Right ventricle myocardium inferior (tissue), 1 donor: ENCODE measurements at places on chromosomes 13 and 19.

DNA sequence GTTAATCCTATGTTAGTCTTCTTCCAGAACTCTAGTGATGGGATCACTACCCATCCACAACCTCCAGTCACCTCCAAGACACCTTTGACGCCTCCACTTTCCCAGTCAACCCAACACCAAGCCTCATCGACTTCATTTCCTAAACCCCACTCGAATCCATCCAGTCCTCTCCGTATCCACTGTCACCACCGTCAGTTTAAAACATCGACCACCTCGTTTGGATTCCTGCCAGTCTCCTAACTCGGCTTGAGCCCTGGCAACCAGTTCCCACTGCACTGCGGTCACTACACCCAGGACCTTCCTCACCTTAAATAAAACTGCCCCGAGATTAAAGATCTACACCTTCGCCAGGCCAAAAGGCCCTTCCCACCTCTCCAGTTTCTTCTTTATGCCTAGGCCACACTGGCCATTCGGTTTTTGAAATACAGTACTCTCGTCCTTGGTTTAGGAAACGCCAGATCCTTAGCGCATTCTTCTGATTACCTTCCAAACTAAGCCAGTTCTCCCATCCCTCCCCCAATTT is 1.2 kb downstream of the MTIF3 start:
- DNase-seq: no peak

- DNase-seq: no peak
Observed at GRCh38 chr19:55454787-55455243, 6.6 kb downstream of the ISOC2 start.

GRCh38 chr13:35554972-35555623 is 78.6 kb upstream of the MAB21L1 start:
- no peak for DNase-seq

DNA sequence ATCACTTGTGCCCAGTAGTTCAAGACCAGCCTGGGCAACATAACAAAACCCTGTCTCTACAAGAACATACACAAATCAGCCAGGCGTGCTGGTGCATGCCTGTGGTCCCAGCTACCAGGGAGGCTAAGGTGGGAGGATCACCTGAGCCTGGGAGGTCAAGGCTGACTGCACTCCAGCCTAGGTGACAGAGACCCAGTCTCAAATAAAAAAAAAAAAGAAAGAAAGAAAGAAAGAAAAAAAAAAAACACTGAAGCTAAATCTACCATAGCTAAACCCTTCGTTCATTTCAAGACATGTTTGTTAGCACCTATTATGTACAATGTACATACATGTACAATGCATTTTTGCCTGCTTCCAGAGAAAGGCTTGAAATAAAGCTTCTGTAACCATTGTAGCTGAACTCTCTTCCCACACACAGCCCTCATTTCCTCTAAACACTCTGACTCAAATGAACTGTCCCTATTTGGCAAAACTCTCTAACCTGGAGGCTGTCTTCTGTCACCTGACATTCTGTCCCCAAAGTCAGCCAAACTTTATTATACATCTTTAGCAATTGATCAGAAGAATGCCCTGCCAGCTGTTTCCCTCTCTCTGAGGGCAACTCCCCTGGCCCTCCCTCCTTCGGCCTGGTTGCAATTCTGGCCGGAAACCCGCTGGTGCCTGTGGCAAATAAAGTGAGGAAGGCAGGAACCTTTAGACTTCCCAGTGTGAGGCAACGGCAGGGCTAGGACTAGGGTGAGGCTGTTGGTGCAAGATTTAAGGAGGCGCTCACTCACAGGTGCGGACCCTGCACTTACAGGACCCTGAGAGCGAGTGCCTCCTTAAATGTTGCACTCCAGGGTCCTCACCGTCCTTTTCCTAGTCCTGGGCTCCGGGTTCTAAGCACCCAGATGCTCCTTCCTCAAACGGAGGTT is 1.8 kb downstream of the ETHE1 start:
- DNase-seq: peak; percentile 76

DNA sequence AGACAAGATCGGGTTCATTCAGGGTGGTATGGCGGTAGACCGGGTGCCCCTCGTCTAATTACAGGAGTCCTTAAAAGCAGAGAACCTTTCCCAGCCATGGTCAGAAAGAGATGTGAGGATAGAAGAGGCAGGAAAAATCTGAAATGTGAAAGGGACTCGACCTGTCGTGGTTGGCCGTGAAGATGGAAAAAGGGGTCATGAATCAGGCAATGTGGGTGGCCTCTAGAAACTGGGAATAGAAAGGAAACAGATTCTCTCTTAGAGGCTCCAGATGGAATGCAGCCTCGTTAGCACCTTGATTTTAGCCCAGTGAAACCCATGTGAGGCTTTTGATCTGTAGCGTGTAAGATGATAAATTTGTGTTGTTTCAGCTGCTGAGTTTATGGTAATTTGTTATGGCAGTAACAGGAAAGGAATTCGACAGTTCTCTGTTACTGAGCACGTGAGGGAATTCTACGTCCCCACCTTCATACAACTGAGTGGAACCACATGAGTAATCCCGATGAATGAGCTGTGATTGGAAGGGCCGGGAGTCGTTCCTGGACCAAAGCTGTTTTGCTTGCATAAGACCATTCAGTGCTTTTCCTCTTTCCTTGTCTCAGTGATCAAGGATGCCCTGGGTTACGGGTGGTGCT is 11.0 kb upstream of the CA11 start:
- no peak for DNase-seq

DNA sequence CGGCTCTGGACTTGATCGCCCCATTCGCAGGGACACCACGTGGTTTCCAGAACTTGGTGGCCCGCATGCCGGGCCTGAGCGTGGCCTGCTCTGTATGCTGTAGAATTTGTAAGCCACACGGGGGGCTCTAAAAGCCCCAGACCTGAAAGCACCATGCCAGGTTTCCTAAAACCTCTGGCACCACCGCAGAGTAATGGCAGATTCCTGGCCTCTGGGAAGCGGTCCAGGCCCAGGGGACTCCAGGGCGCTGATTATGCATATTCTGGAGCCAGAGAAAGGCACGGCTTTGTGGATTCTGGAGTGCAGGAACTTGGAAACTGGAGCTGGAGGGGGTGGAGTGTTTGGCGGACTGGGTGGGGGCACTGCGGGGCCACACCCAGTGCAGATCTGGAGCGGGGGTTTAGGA is 3.7 kb downstream of the FTL start:
- DNase-seq: no peak

GRCh38 chr19:38373907-38374331 is 452 bp upstream of the PSMD8 start:
- DNase-seq: no peak

DNA sequence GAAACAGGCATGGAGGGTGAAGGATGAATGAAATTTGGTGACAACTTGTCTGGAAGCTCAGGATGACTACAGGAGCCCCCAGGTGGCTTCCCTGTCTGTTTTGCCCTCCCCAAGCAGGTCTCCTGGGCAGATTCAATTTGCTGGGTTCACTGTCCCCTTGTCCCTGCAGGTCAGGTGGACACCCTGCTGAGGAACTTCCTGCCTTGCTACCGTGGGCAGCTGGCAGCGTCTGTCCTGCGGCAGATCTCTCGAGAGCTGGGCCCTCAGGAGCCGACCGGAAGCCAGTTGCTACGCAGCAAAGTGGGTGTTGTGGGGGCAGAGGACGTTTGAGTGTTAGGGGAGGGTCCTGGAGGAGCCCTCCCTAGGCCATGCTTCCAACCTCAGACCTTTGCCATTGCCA is 19.1 kb downstream of the PGLS start:
- DNase-seq: no peak

DNA sequence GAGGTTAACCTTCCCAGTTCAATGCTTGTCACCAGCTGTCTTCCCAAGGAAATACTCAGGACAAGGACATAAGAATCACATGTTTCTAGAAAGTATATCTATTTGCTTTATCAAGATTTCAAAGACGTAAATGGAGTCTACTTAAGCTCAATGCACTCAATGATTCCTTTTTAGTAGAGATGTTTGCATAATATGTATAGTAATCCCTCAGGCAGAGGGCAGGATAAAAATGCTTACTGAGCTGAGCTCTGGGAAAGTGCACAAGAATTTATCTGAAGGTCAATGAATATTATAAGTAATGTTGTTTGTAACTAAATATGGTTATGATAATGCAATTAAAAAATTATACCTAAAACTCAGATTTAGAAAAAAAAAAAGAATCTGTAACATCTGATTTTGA is 1309.4 kb upstream of the SLC10A2 start:
- no peak for DNase-seq

DNA sequence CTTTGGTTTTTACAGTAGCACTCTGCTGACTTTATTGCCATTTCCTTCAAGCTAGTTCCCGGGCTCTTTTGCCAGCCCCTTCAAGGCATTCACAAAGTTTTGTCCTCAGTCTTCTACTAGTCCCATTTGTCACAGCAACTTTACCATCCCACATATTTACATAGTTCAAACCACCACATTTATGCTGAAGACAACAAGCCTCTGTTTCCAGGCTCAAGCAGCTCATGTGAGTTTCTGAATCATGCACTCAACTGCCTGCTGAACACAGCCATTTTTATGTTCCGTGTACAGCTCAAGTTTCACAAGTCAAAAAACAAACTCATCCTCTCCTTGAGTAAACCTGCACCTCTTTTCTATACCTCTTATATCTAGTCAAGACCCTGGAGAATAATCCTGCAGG is 977.0 kb upstream of the SLC10A2 start:
- DNase-seq: no peak

DNA sequence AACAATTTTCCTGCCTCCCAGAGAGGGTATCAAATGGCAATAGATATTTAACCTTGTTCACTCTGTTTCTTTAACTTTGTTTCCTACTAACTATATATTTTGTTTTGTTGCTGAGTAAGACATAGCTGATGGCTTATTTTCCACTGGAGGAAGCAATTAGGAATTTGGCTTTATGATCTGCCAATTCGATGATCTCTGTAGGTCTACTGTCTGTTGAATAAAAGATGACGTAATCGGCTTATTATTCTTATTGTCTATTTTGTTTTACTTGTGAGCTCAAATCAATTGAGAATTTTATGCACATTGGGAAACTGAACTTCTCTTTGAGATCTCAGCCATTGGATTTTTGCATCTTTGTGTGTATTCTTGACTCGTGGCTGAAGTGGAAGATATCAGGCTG is 862.6 kb downstream of the EFNB2 start:
- no peak for DNase-seq

DNA sequence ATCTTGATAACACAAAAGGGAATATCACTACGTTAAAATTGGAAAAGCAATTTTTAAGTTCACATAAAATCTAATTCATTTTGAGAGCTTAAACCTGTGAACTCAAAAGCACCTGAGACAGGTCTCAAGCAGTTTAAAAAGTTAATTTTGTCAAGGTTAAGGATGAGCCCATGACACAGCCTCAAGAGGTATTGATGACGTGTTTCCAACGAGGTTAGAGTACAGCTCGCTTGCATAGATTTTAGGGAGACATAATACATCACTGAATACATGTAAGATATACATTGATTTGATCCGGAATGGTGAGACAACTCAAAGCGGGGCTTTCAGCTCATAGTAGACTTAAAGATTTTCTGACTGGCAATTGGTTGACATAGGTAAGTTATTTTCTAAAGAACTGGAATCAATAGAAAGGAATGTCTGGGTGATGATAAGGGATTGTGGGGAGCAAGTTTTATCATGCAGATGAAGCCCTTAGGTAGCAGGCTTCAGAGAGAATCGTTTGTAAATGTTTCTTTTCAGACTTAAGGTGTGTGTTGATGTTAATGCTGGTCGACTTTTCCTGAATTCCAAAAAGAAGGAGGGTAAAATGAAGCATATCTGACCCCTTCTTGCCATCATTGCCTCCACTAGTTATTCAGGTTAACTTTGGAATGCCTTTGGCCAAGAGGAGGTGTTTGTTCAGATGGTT is 2890.6 kb downstream of the PCDH9 start:
- no peak for DNase-seq

GRCh38 chr19:4134351-4134750 is 10.4 kb upstream of the MAP2K2 start:
- DNase-seq: no peak

DNA sequence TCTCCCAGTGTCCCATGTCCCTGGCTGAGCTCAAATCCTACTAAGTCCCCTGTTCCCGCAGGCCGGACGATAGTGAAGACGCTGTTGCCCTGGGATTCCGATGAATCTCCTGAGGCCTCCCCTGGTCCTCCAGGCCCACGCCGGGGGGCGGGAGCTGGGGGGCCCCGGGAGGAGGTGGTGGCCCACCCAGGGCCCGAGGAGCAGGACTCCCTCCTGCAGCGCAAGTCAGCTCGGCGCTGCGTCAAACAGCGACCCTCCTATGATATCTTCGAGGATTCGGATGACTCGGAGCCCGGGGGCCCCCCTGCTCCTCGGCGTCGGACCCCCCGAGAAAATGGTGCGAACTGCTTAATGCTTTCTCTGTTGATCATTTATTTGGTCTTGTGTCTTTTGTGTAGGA is 5.9 kb downstream of the KMT2B start:
- no peak for DNase-seq

GRCh38 chr19:4909156-4909896 is at the start of gene UHRF1:
TSS of gene UHRF1 (plus strand) at chr19:4909501. CDS start at chr19:4910886, 1,385 bp downstream.
- DNase-seq: no peak

DNA sequence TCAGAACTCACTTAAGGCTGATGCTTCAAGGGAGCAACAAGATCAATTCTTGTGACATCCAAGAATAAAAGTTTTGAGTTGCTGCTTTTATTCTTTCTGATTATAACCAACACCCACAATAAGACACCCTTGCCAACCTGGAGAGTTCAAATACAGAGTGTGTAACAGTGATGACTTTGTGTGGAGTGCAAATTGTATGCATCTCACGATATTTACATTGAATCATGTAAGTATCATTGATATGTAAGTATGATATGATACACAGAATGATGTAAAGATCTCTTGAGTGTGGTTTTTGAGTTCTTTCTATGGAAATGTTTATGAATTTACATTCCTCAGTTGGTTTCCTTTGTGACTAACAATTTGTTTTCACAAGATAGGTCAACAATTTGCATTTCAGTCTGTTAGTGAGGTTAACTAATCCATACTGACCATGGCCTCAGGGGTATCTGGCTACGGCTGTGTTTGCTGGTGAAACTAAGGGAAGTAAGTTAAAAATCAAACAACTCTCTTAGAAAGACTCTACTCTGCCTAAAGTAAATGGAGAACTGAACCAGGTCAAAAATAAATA is 12.4 kb downstream of the LHFPL6 start:
- no peak for DNase-seq

- DNase-seq: no peak
Observed at GRCh38 chr13:79352107-79352506, 53.9 kb downstream of the RBM26 start.

DNA sequence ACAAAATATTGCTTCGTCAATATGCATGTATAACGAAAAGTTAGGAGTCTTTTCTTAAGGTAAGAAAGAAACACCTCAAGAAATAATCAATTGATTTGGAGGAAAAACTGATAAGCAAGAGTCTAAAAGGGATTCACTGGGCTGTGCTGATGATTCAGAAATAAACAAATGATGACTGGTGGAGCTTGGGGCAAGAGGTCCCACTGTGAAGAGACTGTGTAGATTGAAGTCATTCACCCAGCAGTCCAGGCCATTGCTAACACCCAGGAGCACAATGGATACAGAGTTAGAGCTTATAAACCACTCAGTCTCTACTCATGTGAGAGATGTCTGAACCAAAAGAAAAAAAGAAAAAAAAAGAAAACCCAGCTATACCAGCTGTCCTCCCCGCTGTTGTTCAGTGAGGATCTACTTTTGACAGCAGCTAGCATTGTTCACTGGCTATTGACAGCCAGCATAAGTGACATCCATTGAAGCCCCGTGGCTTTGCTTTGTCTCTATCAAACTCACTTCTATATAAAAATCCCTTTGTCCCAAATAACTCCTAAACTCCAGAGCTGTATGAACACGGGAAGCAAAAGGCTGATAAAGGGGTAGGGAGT is 255.5 kb downstream of the KCTD12 start:
- no peak for DNase-seq

- peak; percentile 86 for DNase-seq
Observed at GRCh38 chr19:18650468-18651041, 13.7 kb downstream of the KLHL26 start.

- no peak for DNase-seq
Observed at GRCh38 chr13:106865716-106866440, 297.9 kb upstream of the ARGLU1 start.
